Activated naive CD4-positive, alpha-beta T cell treated with anti-CD3 and anti-CD28 coated beads, Interleukin-2, amount 10 ng/mL, durations not matched to agents 5 hours and 36 hours (primary cell): ENCODE measurements at places on chromosomes 13 and 19. TPM values are rescaled to one million over a fixed set of nuclear protein-coding genes. Genes with fewer than 3 reads are reported as not detected.

The SCN1B gene
- 0.72 TPM for total RNA-seq

The CYP4F12 gene
- total RNA-seq: not detected

The MAB21L1 gene
- not detected for total RNA-seq

The ZNF649 gene
- 15.2 TPM for total RNA-seq

The MEDAG gene
- total RNA-seq: not detected

The GPR4 gene
- not detected for total RNA-seq

The F10 gene
- not detected for total RNA-seq

The MCF2L gene
- total RNA-seq: 2.2 TPM

The POU2F2 gene
- total RNA-seq: 24.7 TPM

The ASPDH gene
- not detected for total RNA-seq

The NFILZ gene
- total RNA-seq: not detected

The CTU1 gene
- total RNA-seq: 9.9 TPM

The ERFL gene
- 2.2 TPM for total RNA-seq

The TIMM29 gene
- 23.1 TPM for total RNA-seq

The FRY gene
- 8.5 TPM for total RNA-seq

The PABPC3 gene
- total RNA-seq: 0.94 TPM

The MARK4 gene
- total RNA-seq: 22.1 TPM

The CGB1 gene
- total RNA-seq: not detected

The UGGT2 gene
- not detected for total RNA-seq

The SIGLEC5 gene
- total RNA-seq: not detected

The HIF3A gene
- total RNA-seq: not detected

The CRX gene
- not detected for total RNA-seq

The ZNF547 gene
- total RNA-seq: 3.8 TPM

The LIM2 gene
- not detected for total RNA-seq

The PSG1 gene
- total RNA-seq: not detected

The OR7C1 gene
- total RNA-seq: not detected

The DAPK3 gene
- 37.1 TPM for total RNA-seq
